Heart right ventricle (tissue), 16 donors: ENCODE measurements at places on chromosomes 2 and 18. TPM values are rescaled to one million over a fixed set of nuclear protein-coding genes. Genes with fewer than 3 reads are reported as not detected.

DNA sequence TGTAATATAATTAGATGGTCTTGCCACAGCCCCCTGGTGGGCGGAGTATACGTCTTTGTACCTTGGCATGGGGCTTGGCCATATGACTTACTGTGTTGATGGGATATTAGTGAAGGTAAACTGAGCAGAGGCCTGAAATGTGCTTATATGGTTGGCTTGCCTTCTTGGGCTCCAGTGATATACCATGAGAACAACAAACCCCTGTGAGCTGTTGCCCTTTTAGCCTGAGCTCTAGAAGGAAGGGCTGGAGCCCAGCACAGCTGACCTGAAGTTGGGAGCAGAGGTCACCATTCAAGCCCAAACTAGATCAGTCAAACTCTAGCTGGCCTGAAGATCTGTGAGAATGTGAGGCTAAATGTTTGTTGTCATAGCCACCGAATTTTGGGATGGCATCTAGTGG, 75.2 kb upstream of the CD302 start:
- no peak for DNase-seq

GRCh38 chr2:27199241-27199640, 12.6 kb upstream of the ATRAID start:
- DNase-seq, result no peak

DNA sequence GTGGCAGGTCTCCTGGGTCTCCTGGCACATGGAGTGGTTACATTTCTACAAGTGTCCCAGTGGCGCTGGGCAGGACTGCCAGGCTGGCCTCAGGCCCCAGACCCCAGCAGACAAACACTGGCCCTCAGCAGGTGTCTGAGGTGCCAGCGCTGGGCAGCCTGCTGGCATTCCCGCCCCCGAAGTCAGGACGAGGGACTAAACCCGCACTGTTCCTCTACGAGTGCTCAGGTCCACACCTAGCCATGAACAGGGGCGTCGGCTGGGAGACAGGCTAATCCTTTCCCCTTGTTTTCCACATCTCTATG, 12.8 kb downstream of the SNED1 start:
- DNase-seq, result no peak

- DNase-seq, result no peak
Measured at GRCh38 chr2:233063269-233063975, 3.3 kb downstream of the INPP5D start.

- DNase-seq, result no peak
Measured at GRCh38 chr2:26422947-26423629, 21.4 kb downstream of the DRC1 start.

DNA sequence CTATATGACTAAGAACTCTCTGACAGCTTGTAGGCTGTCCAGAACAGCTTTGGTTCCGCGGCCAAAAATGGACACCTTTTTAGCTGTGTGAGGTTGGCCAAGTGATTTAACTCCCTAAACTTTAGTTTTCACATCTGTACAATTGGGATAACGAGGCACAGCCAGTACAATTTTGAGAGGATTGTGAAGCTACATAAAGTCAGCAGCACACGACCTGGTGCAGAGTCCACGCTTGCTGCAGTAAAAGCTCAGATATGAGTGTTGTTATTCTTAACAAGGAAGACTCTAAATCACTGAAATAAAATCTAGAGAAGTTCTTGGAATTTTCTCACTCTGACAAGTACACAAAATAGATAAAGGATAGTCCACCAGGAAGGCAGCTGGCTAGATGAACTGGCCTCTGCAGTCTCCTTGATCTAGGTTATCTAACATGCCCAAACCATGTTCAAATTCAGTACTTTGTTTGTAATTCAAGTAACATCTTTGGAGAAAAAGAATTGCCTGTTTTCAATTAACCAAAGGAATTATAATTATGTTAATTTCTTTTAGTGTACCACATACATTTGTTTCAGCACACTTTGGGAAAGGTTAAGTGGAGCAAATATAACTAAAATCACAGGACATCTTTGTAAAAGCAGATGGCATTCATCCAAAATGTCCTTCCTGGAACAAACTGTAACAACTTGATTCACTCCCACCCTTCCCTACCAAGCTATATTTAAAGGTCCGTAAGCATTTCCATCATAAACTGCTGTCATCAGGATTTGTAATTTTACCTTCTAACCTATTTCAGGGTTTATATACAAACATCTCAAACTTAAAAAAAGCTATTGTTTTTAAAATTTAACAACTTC, 201.7 kb upstream of the STK17B start:
- no peak for DNase-seq

- DNase-seq, result no peak
Measured at GRCh38 chr2:154600927-154601494, 97.5 kb upstream of the KCNJ3 start.

GRCh38 chr2:37831081-37831780, 93.9 kb upstream of the RMDN2 start:
- DNase-seq, result peak; percentile 51

GRCh38 chr18:44682871-44683221, 2.2 kb downstream of the SETBP1 start:
- no peak for DNase-seq

DNA sequence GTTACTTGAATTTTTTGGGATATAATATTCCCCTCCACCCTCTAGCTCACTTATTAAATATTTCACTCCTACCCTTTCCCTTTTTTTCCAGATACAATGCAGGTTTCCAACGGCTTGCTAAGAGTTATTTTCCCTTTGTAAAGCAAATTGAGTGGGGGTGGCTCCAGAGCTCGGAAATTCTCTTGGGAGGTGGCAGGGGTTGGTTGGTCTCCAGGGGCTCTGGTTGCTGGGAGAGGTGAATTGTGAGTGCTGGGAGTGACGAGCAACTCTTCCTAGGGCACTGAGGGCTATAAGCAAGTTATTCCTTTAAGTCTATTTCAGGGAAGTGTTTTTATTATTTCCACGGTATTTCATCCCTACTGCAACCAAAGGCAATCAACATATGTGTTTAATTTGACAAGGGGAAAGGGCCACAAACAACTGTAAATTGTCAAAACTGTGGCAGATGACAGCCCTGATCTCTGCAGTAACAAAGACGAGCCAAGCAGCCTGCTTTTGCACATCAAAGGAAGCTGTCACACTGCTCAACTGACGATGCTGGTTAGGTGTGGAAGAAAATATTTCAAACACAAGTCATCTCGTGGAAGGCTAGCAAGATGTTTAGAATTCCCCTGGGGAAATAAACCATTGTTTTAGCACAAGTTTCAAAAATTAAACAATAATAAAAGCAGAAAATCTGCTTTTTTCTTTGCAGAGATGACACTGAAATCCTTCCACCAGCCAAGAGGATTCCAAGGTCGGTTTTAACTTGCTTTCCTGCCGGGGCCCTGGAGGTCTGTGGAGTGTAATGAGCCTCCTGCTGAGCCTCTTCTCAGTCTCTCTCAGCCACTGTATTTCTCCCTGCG, 34.8 kb upstream of the ASXL2 start:
- DNase-seq, result no peak

DNA sequence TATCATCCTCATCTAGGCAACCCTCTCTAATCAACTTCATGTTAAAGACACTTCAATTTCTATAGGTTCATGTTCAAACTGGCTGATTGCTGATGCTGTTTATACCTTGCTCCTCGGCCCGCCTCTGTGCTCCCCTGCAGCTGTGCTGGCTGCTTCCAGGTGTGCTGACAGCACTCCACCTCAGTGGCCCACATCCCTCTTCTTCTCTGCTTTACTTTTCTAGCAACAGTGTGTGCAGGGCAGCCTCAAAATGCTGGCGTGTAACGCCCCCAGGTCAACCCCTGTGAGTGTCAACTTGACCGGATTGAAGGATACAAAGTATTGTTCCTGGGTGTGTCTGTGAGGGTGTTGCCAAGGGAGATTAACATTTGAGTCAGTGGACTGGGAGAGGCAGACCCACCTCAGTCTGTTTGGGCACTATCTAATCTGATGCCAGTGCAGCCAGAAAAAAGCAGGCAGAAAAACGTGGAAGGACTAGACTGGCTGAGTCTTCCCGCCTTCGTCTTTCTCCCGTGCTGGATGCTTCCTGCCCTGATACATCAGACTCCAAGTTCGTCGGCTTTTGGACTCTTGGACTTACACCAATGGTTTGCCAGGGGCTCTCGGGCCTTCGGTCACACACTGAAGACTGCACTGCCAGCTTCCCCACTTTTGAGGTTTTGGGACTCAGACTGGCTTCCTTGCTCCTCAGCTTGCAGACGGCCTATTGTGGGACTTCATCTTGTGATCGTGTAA, 94.7 kb downstream of the COL6A3 start:
- DNase-seq, result no peak

DNA sequence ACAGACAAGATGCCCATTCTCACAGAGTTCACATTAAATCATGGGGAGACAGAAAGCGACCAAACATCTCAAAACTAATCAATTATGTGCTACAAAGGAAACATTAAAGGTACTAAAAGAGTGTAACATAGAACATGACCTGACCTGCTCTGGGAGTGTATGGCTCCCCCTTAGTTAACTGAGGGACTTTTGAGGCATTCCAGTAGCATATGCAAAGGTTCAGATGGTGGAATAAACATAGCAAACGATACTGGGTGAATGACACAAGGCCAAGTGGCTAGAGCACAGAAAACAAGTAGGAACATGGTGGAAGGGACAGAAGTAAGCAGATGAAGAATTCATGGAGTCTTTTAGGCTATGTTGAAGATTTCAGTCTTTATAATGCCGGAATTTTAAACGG, 11.9 kb downstream of the PPP3R1 start:
- DNase-seq, result no peak

- DNase-seq, result no peak
Measured at GRCh38 chr2:16241166-16242160, 301.1 kb downstream of the MYCN start.

DNA sequence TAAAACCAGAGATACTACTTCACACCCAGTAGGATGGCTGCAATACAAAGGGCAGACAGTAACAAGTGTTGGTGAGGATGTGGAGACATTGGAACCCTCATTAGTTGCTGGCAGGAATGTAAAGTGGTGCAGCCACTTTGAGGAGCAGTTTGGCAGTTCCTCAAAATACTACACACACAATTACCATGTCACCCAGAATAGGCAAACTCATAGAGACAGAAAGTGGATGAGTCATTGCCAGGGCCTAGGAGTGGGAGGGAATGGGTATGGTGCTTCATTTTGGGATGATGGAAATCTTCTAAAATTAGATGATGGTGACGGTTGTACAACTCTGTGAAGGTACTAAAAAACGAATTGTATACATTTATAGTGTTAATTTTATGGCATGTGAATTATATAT, 54.8 kb downstream of the ATP9B start:
- DNase-seq, result no peak

DNA sequence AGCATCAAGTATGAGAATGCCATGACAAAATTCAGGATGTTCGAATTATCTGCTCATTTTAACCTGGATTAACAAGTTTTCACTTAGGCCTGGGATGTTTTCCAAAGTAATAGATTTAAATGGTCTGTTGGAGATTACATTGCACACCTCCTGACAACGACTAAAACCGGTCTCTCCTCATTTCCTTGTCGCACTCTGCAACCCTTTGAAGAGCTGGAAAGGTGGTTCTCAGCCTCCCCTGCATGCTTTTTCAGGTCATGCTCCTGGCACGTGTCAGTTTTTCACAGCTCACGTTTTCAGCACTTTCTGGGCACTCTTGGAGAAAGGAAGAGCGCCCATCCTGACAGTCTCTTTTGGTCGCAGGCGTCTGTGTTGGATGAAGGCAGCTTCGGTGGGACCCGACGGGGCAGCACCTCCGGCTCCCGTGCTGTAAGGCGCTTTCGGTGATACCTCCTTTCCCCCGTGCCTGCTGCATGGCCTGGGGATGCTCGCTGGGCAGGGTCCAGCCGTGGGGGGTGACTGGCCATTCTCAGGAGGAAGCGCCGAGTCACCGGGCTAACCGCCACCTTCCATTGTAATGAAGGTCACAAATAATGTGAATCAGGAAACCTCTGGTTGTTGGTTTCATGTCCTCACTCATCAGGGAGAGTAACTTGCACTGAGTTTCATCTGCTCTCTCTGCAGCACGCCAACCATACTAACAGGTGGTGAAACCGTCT, 63.5 kb upstream of the RBM44 start:
- no peak for DNase-seq

DNA sequence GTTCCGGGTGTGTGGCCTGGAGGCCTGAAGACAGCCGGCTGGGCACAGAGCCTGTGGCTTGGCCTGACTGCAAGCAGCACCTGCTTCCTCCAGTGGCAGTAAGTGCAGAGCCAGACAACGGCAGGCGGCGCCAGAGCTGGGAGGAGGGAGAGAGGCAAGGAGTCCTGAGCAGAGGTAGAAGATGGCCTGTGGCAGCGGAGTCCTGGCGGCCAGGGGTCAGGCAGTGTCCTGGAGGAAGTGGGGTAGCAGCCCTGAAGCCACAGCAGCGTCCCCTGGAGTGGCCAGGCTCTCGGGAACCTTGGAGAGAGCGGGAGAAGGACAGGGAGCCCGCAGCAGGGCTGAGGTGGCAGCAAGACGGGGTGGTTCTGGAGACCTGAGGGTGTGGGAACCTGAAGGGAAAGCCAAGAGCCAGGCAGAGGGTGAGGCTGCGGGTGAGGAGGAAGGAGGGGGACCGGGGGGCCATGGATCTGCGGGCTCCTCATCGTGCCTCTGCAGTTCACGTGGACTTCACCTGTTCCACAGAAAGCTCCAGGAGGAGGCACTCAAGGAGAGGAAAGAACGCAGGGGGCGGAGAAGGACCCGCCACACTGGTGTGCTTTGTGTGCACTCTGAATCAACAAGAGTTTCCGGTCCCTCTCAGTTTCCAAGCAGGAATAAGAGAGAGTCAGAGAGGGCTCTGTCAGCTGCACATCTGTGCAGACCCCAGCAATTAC, 85.9 kb downstream of the USP40 start:
- no peak for DNase-seq

- DNase-seq, result no peak
Measured at GRCh38 chr2:190488516-190489233, 45.8 kb downstream of the NEMP2 start.

DNA sequence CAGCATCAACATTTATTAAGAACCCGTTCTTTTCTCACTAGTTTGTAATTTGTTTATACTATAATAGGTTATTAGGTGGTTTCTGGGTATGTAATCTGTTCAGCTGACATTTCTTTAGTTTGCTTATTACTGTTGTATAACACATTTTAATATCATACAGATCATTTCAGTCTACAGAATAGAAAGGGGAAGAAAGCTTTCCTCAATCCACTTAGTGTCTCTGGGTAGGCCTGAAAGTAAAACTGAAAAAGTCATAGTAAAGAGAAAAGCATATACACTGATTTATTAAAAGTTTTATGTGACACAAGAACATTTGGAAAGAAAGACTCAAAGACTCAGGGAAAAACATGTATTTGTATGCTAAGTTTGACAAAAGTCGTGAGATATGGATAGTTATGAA, 16.8 kb upstream of the KCNJ3 start:
- no peak for DNase-seq

GRCh38 chr2:207257251-207258250, 91.8 kb upstream of the KLF7 start:
- no peak for DNase-seq

CELF4 gene
- not detected for total RNA-seq

PXDN gene
- total RNA-seq, result 12.3 TPM

NRBP1 gene
- 52.5 TPM for total RNA-seq

GRB14 gene
- total RNA-seq, result 16.8 TPM

MC2R gene
- not detected for total RNA-seq

IL36RN gene
- not detected for total RNA-seq

UGT1A5 gene
- not detected for total RNA-seq

NFATC1 gene
- 16.5 TPM for total RNA-seq

TFCP2L1 gene
- 0.14 TPM for total RNA-seq

REG3G gene
- total RNA-seq, result not detected

WIPF1 gene
- 12.4 TPM for total RNA-seq

FHL2 gene
- 1,433 TPM for total RNA-seq

TXNL4A gene
- 98.3 TPM for total RNA-seq

CDK15 gene
- 0.32 TPM for total RNA-seq
